BE2C (cell line): ENCODE measurements at places on chromosomes 6 and 20.

- no peak for DNase-seq
These were observed 49.7 kb upstream of the ARMH2 start for GRCh38 chr6:24848461-24848860.

DNA sequence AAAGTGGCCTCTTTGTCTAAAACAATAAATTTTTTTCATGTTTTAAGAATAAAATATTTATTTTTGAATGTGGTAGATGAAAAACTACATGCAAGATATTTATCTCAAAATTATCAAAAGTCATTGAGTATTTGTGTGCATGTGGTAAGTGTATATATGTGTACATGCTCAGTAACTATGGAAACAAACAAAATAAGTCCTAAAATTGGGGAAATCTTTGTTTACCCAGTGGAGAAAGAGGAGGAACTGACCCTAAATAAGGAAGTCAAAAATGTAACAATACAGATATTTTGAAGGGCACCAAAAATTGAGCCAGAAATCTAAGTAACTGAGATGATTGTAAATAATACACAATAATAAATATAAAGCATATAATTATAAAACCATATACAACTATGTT, 639.2 kb downstream of the MAFB start:
- no peak for DNase-seq

DNA sequence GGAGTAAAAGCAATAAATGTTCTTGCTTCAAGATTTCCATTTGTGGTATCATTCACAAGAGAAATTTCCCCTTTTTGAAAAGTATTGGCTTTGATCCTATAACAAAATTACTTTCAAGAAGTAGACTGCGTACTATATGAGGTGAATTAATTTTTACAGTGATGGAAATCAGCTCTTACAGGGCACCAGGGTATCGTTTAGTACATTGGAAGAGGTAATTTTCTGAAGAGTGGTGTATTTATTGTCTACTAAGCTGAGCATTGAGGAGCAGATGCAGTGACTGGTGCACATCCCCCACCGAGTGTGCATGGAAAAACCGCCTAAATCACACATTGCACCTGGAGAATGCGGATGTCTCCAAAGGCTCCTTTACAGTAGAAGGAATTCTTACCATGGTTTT, 209.5 kb downstream of the SAMD5 start:
- no peak for DNase-seq

- peak; percentile 21 for DNase-seq
These were observed 44.2 kb upstream of the SUPT3H start for GRCh38 chr6:45421709-45422502.

GRCh38 chr6:163741342-163741741, 326.8 kb downstream of the QKI start:
- DNase-seq: no peak

DNA sequence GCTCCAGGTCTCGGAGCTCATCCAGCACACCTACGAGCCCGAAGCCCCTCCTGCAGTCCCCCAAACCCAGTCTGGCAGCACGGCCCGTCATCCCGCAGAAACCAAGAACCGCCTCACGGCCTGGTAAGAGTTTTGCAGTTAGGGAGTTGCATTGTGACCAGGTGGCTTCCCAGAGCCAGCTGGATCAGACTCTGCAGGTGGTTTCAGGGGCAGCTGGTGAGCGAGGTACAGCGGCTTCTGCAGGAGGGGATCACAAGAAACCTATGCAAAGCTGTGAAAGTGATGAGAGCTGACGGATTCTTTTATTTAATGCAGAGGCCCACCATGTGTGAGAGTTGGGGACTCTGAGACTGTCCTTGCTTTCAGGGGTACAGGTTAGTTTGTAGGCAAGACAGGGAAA, 45.9 kb upstream of the SCGN start:
- no peak for DNase-seq
